ENCODE measurements at places on chromosomes 6 and 20.
A peak's percentile ranks its signal among the peaks of the same experiment; 100 is the strongest.

DNA sequence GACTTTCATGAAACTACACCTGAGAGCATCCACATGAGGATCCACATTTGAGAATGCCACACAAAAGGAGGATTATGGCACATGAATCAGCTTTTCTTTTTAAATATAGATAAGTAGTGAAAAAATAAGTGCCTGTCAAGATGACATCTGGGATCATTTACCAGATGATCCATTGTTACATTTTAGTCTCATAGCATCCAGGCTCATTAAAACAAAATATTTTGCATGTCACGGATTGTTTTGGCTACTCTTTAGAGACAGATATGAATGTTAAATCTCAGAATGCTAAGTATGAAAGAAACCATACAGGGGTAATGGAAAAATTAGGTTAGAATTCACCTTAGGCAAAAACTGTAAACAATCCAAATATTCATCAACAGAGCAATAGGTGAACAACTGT, 66.7 kb downstream of the MYO6 start:
- no peak for DNase-seq

GRCh38 chr20:47816487-47817451, 31.5 kb upstream of the SULF2 start:
- no peak for DNase-seq

GRCh38 chr20:49694450-49695071, 19.1 kb downstream of the B4GALT5 start:
- no peak for DNase-seq

DNA sequence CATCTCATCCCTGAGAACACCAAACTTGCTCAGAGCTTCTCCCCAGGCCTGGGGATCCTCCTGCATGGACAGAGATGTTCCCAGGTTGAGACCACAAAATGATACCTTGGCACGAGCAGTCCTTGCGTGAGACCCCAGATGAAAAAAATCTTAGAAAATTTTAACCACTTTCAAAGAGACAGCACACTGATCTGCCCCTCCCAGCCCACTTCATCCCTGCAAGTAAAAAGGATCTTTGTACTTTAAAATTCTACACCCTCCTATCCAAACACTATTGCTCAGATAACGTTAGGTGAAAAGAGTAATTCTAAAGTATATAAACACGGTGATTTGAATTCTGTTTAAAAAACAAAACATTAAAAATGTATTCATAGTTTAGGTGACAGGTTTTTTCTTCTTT, 98.5 kb downstream of the SLC23A2 start:
- DNase-seq = no peak

- DNase-seq = peak; percentile 42
These were observed 58.4 kb downstream of the GJA10 start for GRCh38 chr6:89952686-89953085.

- no peak for DNase-seq
These were observed 31.1 kb downstream of the LAMA2 start for GRCh38 chr6:128914051-128914450.

GRCh38 chr6:167058261-167058660, 59.1 kb downstream of the CEP43 start:
- no peak for DNase-seq

DNA sequence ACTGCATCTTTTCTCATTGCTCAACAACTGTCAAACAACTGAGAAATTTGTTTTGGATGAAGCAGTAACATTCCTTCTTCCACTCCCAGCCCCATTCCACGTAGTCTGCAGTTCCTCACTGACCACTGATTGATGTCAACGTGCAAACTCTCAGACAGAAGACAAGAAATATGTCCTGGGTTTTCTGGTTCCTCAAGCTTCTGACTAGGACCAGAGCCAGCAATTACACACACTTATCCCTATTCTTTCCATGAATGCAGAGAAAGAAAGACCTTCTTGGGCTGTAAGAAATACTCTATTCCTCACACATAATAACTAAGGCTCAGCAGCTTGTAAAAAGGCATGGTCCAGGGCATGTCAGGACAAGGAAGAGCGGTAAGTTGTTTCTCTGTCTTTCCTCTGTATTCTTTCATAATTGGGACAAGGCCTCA, 790.1 kb upstream of the SLC35B3 start:
- no peak for DNase-seq

GRCh38 chr20:39111359-39112177, 149.4 kb downstream of the DHX35 start:
- DNase-seq = no peak

DNA sequence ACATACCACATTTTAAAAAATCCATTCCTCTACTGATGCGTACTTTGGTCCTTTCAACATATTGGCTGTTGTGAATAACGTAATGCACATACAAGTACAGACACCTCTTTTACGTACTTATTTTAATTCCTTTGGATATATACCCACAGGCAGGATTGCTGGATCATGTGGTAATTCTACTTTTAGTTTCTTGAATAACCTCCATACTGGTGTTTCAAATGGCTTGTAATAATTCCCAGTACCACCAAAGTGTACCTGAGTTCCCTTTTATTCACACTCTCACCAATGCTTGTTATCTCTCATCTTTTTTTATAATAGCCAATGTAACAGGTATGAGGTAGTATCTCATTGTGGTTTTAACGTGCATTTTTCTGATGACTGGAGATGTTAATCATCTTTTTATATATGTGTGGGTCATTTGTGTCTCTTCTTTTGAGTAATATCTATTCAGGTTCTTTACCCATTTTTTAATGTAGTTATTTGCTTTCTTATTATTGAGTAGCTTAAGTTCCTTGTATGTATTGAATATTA, 191.9 kb downstream of the ADGB start:
- no peak for DNase-seq

DNA sequence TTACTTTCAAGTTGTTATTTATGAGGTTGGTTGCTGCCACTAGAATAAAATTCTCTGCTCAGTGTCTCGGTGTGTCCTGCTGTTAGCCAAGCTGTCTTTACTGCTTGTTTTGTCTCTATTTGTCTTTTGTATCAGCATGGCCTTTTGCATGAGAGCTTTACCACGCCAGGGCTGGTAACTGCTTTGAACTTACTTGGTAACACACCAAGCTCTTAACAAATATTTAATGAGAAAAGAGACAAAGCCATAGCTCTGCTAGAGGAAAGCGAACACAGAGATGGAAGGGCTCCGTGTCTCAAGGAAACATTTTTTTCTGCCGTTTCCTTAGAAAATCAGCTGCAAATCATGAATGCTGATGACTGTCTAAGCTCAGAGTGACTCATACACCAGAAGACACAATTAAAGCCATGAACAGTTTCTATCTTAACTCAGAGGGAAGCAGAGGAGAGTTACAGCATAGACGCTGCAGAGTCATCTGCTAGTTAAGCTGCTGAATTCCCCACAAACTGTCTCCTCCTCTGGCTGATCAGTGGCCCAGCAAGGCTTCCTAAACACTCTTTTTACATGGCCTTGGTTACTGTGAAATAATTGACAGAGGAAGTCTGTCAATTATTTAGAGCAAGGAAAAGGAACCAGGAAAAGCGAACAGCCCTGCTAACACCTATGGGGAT, 44.8 kb downstream of the AGPAT4 start:
- no peak for DNase-seq

GRCh38 chr6:54130179-54130578, 18.9 kb downstream of the MLIP start:
- DNase-seq = no peak

DNA sequence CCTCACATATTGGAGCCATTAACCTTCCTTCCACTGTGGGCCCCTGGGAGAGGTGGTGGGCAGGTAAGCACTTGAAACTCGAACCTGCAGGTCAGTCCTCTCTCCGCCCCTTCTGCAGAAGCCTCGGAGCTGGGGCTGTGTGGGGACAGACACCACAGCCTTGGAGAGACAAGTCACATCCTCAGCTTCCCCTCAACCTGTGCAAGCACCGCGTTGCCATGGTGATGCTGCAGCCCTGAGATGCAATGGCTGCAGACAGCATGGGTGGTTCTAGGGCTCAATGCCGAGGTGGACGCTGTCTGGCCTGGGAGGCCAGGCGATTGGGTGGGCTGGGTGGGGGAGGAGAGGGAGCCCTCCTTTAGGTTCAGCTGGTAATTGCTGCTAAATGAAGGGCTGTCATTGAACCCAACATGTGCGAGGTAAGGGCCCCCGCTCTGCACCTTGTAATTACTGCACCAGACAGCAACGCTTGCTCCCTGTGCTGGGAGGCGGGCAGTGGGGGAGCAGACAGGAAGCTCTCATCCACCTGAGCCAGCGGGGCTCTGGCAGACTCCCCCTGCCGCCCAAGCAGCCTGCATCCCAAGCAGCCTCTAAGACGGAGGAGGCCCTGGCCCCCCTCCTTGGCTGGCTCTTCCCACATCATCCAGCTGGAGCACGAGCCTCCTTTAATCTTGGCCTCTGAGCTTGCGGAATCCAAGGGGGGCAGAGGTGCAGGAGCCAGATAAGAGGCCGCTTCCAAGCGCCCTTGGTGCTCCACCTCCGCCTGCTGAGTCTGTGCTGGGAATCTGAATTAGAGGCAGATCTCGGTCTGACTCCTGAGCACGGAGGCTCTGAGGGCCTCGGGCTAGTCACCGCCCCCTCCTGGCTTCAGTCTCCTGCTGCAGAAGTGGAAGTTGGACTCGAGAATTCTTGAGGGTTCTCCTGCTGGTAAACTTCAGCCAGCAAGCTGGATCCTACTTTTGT, 39.8 kb upstream of the CDH22 start:
- no peak for DNase-seq

DNA sequence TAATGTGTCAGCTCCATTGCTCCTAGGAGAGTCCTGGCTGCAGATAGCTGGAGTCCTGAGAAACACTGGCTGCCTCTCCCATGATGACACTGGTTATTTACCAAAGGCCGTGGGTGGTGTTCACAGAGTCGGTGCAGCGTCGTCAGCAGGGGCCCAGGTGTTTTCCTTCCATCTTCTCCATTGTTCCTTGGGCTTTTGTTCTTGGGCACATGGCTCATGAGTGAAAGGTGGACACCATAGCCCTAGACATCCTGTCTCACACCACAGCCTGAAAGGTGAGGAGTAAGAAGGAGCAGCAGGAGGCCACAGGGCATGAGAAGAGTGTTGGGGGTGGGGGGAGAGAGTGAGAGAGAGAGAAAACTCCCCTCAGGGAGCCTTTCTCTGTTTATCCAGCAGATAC, 9.1 kb downstream of the CST5 start:
- no peak for DNase-seq

- DNase-seq = no peak
These were observed 59.0 kb upstream of the QKI start for GRCh38 chr6:163355426-163355991.

DNA sequence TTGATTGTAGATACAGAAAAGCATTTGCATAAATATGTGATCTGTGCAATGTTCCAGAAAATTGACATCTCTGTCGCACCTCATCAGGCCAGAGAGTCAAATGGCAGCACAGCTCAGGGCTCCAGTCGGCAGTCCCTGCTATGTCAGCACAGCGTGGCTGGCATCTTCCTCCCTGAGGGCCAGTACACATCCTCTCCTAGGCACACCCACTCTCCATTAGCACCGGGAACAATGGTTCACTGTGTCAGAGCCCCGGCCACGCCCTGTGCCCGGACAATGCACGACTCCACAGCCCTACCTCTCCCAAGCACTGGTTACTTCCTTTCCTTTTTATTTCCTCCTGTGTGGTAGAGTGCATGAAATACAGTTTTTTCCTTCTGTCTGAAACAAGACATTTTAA, 114.9 kb downstream of the FOXC1 start:
- no peak for DNase-seq

DNA sequence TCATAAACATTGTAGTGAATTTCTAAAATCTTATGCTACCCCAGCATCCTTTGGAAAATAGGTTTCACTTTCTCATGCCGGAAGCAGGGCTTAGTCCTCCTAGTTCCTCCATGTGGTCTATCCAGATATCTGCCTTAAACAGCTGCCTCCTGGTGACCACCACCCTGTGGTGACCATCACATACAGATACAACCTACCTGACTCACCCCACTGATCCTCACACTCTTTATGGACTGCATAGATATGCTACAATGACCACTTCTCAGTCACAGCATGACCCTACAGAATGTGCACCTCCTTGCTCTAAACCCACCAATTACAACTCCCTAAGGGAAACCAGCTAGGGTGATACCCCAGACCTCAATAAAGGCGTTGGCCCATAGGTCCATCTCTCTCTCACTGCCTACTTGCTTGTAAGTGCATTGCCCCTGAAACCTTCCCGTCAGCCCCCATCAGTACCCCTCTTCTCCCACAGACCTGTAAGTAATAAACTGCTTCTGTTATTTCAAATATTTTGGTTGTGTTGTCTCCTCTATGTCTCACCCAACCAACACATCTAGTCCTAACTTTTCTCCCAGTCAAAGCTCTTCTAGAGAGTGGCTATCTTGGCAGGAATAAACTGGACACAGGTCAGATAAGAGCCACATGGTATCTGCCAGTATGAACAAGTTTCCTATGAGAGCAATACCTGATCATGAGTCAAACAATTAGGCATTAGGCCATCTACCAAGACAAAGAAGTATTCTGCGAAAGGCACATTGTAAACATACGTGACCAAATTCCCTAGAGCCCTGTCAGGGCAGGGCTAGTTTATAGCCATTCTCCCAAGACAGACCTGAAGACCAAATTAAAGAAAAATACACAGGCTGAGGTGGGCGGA, 39.4 kb upstream of the PLEKHG1 start:
- no peak for DNase-seq

DNA sequence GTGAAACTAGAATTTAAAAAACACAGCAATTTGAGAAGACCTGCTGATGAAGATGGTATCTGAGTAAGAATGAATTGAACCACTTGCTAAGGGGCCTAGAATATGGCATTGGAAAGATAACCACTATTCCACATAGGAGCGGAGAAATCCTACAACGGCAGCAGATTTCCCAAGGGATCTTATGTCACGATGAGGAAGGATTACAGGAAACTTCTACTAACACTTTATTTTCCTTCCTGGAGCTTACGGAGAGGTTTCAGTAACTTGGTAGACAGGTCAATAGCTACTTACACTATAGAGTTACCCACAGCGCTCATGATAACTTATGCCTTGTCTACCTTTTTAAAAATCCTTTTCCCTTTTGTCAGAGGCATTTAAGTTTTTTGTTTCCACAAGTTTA, 11.8 kb upstream of the TCF21 start:
- DNase-seq = no peak

DNA sequence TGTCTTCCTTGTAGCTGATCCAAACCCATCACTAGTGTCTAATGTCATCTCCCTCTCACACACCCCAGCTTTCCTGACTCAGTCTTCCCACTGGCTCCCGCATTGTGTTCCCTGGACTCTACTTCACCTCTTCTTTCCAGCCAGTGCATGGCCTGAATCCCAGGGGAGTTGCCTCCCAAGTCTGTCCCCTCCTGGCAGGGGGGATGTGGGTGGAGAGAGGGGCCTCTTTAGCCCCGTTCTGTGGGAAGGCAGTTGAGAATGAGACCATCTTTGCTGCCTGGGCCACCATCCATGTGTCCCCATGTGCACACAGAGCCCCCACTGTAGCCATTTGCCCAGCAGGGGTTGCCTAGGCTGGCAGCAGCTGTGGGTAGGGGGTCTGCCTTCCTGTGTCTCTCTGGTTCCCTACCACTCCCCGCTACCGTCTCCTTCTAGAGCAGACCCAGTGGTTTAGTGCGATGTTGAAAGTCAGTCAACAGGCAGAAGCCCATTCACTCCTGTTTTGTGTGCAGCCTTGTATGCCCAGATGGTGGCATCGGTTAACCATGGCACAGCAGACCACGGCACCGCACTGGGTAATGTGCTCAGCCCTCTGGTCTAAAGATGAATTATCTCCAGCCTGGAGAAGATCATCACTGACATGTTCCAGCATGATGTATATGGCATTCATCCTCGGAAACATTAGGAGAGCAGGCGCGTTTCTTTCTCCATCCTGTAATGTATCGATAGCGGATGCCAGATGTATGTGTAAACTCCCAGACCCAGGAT, 178.8 kb upstream of the SNX9 start:
- no peak for DNase-seq
